ENCODE measurements at places on chromosomes 3 and 15.

DNA sequence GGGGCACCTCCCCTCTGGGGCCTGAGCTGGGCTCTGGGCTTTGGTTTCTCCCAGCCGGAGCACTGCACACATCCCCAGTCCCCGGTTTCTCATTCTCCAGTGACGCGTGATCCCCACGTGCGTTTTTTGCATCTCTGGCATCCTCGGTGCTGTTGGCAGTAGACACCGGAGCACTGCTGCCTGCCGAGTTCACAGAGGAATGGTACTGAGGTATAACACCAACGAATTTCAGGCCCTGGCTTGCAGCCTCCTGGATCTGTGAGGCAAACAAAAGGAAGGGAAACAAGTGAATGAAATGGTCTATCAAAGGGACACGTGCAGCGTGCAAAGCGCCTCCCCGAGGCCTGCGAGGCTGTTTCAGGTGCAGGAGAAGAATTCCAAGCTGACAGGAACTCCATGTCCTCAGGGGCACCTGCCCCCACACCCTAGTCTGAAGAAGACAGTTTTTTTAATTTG is 112.9 kb downstream of the OXNAD1 start:
- no peak for DNase-seq

DNA sequence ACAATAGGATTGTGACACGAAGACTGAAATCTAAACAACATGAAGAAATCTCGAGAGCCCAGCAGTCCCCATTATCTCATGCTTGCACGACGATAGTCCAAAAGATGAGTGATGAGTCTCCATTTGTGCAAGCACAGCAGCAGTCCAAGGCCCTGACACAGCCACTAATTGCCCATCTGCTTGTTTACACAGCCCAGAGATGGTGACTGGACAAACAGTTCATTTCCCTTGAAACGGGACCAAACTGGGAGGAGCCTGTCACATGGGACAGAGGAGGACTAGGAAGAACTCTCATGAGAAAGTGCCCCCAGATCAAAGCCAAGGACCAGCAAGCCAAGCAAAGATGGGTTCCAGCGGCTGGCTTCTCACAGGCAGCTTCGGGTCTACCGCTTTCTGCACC is 121.0 kb downstream of the GREM1 start:
- DNase-seq: no peak

GRCh38 chr15:85316244-85316934 is 64.0 kb upstream of the AKAP13 start:
- no peak for DNase-seq

DNA sequence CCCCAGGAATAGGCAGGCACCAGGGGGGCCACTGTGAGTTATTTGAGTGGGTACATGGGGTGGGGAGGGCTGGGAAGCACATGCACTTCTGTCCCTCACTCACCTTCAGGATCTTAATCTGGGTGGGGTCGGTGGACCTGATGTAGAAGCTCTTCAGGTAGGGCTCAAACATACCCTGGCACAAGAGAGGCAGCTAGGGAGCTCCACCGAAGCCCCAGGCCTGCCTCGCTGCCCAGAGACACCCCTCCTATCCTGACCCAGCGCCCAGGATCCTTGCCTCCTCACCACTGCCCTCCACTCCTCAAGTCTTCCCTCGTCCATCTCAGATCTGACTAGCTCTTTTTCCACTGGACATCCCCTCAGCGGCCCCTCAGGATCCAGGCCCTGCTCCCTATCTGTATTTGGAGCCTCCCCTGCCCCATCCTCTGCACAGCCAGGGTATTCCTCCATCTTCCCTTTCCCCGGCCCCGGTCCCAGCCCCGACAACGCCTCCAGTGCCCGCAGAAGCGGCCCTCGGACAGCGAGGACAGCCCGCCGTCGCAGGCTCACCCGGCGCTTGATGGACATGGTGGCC is 30.0 kb downstream of the AP3B2 start:
- DNase-seq: no peak

GRCh38 chr3:14548321-14548729 is 8.2 kb upstream of the GRIP2 start:
- DNase-seq: peak; percentile 7

GRCh38 chr15:27418726-27419125 is 447.7 kb downstream of the GABRG3 start:
- DNase-seq: no peak

DNA sequence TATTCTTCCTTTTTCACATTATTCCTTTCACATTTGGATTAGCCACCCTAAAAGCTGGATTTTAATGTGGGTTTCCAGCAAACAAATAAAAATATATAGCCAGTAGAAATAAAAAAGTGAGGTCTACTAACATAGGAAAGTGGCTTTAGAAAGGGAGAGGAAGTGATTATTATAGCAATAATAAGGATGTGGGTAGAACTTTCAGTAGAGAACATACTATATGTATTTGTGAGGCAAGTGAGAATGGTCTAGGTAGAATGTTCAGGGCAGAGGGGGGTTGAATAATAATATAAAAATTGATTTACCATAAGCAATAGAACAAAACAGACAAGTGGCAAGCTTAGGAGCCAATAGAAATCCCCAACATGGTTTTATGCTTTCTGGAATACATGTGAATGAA is 88.6 kb downstream of the NR1I2 start:
- DNase-seq: no peak

DNA sequence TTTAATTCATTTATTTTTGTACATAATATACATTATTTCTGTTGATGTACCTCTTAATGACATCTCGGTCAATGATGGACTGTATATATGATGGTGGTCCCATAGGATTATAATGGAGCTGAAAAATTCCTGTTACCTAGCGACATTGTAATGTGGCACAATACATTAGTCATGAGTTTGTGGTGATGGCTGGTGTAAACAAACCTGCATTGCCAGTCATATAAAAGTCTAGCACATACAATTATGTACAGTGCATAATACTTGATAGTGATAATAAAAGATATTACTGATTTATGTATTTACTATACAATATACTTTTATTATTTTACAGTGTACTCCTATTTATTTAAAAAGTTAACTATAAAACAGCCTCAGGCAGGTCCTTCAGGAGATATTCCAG is 15.1 kb downstream of the TTC14 start:
- no peak for DNase-seq

GRCh38 chr3:23949784-23950183 is 4.7 kb downstream of the NR1D2 start:
- no peak for DNase-seq

DNA sequence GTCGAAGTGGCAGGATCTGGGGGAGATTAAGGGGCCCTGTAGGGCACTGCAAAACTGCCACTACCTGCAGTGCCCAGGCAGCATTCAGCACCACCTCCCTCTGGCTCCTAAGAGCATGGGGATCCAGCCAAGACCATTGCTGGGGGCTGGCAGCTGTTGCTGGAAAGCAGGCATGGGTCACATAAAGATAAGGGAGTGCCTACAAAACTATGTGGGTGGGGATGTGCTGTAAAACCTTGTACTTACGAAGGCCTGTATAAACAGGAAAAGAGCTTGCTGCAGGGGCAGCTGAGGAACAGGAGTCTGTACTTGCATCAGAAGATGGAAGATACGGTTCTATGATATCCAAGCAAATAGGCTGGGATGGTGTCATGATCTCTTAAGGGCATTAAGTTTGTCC is 27.1 kb downstream of the IL20RB start:
- DNase-seq: no peak

DNA sequence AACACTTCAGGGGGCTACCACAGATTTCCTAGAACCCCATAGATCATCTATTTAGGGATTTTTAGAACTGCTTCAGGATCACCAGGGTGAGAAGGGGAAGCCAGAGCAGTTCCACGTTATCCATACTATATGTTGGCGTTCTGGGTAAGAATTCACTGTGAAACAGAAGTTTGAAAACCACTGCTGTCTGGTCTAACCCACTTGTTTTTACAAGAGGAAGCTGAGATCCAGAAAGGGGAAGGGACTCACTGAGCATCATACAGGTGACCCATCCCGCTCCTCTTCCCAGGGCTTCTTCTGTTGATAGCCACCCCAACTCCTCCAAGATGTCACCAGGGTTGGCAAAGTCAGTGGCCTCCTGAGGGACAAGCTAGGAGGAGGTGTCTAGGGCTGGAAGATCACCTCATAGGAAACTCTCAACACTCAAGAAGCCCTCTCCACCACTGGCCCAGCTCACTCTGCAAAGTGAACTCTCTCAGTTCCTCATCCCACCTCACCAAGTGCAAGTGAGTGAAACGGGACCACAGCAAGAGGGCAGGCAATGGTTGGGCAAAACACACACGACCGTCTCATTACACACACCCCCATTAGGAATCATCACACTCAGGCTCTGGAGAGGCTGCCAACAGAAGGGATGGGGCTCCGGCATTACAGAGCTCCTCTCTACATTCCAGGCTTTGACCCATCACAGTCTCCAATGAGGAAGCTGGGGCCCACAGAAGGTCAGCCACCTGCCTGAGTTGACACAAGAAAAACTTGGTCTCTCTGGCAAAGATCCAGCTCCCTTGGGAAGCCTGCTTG is 1.8 kb downstream of the DAPK2 start:
- no peak for DNase-seq

DNA sequence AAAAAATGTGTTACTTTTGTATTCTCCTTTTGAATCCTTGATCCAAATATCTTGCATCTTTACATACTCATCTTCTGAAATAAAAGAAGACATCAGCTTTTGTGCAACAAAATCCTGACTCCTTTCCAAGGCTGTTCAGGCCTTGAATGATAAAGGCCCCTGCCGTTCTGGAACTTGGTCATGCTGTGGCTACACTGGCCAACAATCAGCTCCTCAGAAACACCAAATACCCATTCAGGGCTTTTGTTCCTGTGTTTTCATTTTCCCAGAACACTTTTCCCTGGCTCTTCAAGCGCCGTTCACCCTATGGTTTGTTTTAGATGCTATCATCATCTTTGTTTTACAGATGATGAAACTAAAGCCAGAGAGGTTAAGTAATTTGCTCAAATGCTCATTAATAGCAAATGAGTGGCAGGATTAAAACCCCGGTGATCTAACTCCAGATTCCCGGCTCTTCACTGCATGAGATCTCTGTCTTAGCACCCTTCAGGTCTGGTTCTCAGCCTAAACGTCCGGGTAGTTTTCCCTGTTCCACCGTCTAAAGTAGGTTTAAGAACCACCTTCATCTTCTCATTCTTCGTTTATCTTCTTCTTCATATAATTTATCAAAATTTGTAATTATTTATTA is 58.3 kb downstream of the EPHA3 start:
- DNase-seq: no peak

DNA sequence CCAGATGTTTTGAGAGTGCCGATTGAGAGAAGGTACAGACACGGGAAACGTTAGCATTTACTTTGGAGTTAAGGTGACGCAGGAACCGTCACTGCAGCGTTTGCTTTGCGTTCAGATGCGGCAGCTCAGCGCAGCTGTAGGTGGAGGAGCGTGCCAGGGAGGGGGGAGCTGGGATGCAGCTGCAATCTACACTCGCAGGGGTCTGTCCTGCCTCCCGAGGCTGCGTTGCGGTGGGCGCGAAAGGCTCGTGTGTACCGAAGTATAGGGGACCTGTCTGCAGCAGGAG is 425 bp upstream of the FYTTD1 start:
- peak; percentile 32 for DNase-seq

DNA sequence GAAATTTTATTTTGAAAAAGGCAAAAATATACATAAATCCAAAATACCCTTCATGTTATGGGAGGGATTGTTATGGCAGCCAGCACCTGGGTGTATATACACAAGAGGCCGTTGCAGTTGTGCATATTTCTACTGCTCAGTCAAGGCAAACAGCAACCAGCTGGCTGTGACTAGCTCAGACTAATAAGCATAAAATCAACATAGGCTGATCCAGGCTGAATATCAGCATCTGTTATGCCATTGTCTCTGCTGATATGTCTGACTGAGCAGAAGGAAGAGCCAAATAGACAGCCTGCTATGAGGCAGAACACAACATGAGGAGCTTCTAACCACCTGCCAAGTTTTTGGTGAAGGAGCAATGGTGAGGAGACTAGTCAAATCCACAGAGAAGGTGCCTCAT is 457.5 kb upstream of the ALCAM start:
- no peak for DNase-seq

GRCh38 chr3:17356585-17356984 is 385.8 kb downstream of the TBC1D5 start:
- no peak for DNase-seq

GRCh38 chr15:96428742-96429141 is 98.2 kb downstream of the NR2F2 start:
- no peak for DNase-seq

- DNase-seq: no peak
Observed at GRCh38 chr3:27425896-27426565, 56.8 kb upstream of the NEK10 start.

DNA sequence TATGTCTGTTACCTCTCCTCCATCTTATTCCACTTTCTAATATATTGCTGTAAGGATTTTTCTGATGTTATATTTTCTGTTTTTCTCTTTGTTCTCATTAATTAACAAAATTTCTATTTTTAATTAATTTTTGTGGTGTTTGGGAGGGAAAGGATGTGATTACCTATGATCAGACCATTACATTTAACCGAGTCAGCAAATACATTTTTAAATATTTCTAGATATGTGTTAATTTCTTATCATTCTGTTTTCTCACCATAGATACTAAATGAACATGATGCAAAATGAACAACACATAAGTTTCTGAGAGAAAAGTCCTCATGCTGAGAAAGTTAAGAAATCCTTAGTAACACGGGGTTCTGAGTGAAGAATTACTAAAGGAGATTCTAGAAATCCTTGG is 80.6 kb upstream of the P2RY1 start:
- DNase-seq: no peak

- no peak for DNase-seq
Observed at GRCh38 chr3:130935761-130936492, 42.0 kb downstream of the ATP2C1 start.

DNA sequence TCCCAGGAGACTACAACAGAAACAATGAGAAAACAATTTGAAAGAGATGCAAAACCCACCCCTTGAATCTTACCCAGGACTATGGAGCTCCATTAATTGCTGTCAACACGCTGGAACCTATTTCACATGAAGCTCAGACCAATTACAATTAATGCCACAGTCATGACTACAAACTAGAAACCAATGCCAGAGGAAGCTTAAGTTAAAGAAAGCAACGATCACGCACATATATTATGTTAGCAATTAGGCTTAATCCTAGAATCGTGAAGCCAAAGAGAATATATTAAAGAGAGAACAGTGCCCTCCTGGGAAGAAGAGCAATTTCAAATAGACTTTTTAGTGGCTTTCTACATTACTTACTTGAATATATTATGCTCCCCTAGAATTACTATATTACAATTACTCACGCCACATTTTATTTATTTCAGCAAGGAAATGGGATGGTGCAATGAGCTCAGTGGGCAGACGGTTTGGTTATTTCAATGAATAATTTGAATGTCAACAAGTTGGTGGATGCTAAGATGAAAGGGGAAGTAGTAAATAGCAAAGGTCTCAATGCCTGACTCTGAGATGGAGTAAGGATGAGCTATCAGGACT is 125.5 kb downstream of the GREM1 start:
- DNase-seq: no peak

- no peak for DNase-seq
Observed at GRCh38 chr15:40409366-40409765, 3.8 kb downstream of the IVD start.

DNA sequence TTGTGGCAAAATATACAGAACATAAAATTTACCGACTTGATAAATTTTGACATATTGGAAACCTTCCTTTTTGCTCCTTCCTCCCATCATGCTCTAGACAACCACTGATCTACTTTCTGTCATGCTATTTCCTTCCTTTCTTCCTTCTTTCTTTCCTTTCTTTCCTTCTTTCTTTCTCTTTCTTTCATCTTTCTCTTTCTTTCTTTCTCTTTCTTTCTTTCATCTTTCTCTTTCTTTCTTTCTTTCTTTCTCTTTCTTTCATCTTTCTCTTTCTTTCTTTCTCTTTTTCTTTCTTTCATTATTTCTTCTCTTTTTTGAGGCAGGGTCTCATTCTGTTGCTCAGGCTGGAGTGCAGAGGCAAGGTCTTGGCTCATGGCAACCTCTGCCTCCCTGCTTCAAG is 8.9 kb upstream of the TMEM45A start:
- DNase-seq: no peak

GRCh38 chr15:56760186-56760585 is 26.9 kb upstream of the ZNF280D start:
- no peak for DNase-seq
